ENCODE measurements at places on chromosomes 16 and 17.
A peak's percentile ranks its signal among the peaks of the same experiment; 100 is the strongest.

GRCh38 chr16:67968400-67969253 lies at the start of gene SLC12A4:
SLC12A4 (minus strand) TSS chr16:67968637; CDS start chr16:67968553, 84 bp downstream.
- DNase-seq, result peak; percentile 76

GRCh38 chr17:67434061-67434525 lies 57.0 kb downstream of the PITPNC1 start:
- DNase-seq, result peak; percentile 34

DNA sequence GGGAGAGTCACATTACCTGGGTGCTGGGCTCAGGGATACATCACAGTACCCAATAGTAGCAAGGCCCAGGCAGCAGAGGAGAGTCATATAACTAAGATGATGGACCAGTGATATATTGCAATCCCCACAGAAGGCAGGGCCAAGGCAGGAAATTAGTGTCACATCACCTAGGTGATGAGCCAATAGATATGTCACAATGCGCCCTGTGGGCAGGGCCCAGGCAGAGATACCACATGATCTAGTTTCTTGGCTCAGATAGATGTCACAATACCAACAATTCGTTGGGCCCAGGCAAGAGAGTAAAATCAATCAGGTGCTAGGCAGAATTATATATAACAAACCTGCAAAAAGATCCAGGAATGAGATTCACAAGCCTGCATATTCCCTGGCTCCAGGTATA lies 2111.5 kb downstream of the TP53TG3F start:
- DNase-seq, result no peak

GRCh38 chr16:75312875-75313274 lies 61.5 kb upstream of the BCAR1 start:
- no peak for DNase-seq

- no peak for DNase-seq
Observed at GRCh38 chr17:67266496-67266895, 21.5 kb upstream of the HELZ start.

GRCh38 chr17:74009056-74009625 lies 194.3 kb upstream of the RPL38 start:
- DNase-seq, result no peak

DNA sequence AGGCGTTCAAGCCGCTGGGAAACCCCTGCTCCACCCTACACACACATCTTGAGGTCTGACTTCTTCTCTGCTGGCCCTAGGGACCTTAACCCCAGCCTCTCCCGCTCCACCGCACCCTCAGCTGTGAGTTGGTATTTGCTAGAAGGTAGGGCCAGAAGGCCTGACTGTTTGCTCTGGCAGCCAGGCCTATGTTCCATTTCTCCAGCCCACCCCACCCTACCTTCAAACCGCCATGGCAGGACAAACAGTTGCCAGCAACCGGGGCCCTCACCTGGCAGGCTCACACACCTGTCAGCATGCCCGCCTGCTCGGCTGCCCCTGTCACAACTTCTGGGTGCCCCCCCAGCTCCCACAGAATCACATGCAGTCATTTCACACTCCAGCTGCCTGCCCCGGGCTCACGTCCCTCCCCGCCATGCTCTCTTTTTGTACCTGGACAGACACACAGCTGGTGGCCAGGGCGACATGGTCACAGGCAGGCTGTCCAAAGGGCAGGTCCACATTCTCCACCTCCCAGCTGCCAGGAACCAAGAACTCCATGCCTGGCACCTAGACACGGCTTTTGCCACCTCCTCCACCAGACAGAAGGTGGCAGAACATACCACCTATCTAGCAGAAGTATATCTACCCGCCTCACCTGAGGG lies 2.6 kb upstream of the ATP2A3 start:
- DNase-seq, result no peak

- DNase-seq, result no peak
Observed at GRCh38 chr16:59686405-59686804, 952.3 kb upstream of the GOT2 start.

DNA sequence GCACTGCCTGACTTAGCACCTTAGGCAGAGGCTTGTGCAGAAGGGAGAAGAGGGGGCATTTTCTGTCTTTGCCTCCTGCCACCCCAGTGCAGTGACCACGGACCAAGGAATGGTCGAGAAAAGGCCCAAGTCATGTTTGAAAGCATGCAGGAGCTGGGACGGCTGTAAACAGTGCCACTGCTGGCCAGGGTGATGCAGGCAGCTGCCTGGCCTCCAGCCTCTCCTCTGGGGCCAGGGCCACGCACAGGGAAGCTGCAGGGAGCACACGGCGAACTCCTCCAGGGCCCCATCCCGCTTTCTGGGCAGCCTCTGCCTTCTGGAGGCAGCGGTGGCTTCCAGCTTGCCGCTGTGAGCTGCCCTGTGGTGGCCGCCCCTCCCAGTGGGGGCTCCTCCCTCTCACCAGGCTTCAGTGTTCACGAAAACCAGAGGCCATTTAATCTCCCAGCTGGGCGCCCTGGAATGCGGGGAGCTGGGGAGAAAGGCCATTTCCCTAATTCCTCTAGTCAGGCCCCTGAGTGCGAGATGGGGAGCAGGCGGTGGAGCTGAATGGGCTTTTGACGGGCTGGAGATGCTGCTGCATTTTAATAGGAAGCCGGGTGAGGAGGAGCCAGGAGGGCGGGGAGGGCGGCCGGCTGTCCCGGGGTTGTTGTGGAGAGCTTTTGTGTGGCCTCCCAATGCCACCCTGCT lies 28.7 kb upstream of the DNAI2 start:
- no peak for DNase-seq

DNA sequence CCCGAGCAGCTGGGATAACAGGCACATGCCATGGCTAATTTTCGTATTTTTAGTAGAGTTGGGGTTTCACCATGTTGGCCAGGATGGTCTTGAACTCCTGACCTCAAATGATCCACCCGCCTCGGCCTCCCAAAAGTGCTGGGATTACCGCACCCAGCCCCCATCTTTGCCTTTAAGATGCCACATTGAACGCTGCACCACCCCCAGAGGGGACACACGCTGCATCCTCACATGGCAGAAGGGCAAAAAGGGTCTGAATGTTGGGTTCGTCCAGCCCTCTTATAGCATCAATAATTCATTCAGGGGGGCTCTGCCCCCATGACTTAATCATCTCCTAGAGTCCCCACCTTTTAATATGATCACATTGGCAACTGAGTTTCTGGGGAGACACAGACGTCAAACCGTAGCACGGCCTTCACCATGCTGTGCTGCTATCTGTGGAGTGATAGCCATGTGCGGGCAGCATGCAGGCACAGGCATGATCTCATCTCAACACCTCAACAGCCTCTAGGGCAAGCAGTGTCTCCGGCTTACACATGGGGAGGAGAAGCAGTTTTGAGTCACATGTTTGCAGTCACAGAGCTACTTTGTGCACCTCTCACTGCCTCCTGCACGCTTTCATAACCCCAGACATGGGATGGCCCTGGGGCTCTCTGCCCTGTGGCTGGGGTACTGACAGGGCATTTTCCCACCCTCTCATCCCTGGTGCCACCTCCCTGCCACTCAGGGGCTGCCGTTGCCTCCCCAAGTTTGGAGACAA lies 30.0 kb downstream of the IL21R start:
- no peak for DNase-seq

GRCh38 chr17:65584604-65585521 lies 23.4 kb upstream of the AXIN2 start:
- no peak for DNase-seq

- no peak for DNase-seq
Observed at GRCh38 chr17:81246679-81247338, 7.7 kb downstream of the NDUFAF8 start.

- DNase-seq, result no peak
Observed at GRCh38 chr16:64493709-64494108, 628.2 kb downstream of the CDH11 start.

Data from stimulated activated CD8-positive, alpha-beta memory T cell treated with anti-CD3 and anti-CD28 coated beads, Interleukin-12 subunit alpha, Interleukin-12 subunit beta, amount 100 ng/mL, for 4 hours (primary cell).